Trophoblast cell (in vitro differentiated cells and primary cell): ENCODE measurements at places on chromosomes 3 and 15.

GRCh38 chr3:11140030-11140712 is 14.1 kb upstream of the HRH1 start:
- DNase-seq = no peak

DNA sequence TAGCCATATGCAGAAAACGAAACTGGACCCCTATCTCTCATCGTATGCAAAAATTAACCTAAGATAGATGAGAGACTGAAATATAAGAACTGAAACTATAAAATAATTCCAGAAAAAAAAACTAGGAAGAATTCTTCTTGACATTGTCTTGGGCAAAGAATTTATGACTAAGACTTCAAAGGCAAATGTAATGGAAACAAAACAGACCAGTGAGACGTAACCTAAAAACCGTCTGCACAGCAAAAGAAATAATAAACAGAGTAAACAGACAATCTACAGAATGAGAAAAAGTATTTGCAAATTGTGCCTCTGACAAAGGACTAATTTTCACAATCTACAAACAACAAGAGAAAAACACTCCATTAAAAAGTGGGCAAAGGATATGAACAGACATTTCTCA is 92.3 kb downstream of the FAM227B start:
- no peak for DNase-seq

DNA sequence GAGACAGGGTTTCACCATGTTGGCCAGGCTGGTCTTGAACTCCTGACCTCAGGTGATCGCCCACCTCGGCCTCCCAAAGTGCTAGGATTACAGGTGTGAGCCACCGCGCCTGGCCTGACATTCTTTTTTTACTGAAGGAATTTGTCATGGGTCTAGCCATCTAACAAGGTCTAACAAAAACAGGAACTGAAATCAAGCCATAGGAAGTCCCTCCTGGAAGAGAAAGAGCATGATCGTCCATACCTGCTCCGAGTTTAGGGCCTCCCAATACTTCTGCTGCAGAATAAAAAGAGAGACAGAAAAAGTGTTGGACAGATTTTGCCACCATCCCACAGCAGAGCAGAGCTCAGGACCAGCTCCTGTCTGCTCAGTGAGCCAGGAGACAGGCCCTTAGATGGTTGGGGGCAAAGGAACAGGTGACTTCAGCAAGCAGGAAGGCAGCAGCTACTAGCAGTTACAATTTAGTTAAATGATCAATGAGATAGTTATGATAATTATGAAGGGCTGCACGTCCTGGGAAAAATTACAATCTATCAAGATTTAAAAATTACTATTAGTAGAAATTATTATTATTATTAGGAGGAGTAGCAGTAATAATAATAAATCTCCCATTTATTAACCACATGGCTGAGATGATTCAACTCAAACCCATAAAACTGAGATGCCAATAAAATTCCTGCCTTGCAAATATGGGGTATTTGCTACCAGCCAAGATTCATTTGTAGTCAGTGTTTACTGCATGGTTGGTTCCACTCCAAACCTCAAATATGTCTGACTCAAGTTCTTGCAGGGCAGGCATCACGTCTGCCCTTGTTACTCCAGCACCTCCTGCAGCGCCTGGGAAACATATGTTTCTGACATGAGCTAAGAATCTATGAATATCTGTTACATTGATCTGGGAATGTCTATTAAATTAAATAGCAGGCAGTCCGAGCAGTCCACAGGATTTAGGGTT is 40.1 kb downstream of the TMEM44 start:
- DNase-seq = peak; percentile 58

- no peak for DNase-seq
These were observed 11.8 kb upstream of the HES1 start for GRCh38 chr3:194124193-194124592.

DNA sequence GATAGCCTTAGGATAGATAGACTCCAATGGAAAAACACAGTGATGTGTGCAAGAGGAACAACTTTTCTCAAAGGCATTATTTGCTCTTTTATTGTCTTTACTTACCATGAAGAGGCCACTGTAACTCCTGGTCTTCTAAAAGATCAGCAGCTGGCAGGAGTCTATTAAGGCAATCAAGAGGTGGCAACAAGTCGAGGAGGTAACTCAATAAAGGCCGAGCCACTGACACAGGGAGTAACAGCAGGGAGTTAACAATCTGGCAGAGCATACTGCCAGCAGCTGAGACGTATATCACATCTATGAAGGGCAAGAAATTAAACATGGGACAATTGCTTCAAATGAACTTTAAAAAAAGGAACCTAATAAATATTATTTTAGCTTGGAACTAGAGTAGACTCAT is 106.2 kb downstream of the HERC1 start:
- DNase-seq = no peak

GRCh38 chr15:48435321-48435720 is 104.1 kb downstream of the DUT start:
- no peak for DNase-seq

DNA sequence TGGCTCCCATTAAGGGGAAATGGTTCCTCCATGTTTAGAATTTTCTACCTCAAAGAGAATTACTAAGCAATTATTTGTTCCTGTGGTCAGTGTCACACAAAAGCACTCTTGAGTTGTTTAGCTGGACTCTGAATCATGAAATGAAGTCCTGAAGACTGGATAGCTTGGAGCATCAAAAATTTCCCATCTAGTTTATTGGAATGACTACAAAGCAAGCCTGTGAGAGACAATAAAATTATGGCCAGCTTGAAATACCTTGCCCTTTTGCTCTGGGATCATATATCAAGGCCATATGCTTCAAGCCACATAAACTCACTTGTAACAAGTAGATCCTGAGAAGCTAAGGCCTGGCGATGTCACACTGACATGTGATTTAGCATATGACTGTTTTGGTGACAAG is 292.3 kb downstream of the TIGIT start:
- no peak for DNase-seq

DNA sequence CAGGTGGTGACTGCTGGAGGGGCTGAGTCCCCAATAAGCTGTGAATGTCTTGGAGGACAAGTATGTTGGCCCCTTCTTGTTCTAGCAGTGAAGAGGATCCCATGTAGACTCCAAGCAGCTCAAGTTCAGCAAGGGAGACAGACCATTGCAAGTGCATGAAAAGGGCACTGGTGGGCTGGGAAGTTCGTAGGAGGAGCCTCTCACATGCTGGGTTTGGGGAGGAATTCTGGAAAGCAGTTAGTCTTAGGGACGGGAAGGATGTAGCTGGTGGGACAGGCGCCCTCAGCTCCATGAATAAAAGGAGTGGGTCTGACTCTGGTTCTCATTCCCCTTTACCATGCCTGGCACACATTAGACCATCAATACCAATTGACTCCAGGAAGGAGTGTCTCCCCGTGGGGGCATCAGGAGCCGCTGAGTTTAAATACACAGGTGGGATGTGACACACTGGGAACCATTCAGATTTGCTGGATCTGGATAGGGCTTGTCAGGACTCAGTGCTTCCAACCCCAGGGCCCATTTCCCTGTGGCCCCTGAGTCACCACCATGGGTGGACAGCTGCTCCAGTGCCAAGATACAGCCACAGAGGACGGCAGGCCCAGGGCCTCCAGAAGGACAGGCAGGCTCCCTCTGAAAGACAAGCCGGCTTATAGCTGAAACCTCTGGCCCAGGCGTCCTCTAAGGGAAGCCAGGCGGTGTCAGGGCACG is 552 bp upstream of the XYLB start:
- no peak for DNase-seq

DNA sequence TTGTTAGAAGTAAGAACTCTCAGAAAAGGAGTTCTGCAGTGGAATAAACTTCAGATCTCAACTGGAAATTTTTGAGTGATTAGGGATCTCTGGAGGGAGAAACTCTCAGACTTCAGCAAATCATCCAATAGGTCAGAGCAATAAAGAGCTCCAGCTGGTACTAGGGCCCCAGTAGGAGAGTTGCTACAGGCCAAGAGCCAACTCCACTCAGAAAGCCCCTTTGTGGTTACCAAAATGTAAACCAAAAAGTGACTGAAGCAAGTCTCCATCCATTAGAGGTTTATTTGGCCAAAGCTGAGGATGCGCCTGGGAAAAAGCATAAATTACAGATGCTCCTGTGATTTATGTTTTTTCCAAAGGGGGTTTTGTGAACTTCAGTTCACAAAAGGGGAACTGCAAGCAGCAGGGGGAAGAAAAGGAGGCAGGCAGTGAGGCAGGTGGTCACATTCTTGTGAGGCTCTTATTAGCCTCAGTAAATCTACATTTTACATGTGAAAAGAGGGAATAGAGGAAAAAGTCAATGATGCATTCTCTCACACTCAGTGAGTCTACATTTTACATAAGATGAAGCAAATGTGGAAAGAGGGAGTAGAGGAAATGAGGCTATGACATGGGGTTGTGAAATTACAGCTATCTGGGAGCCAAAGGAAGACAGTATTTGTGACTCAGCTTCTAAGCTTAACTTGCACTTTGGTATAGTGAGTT is 92.4 kb upstream of the DAZL start:
- DNase-seq = no peak

- DNase-seq = no peak
These were observed 114.3 kb downstream of the OXSM start for GRCh38 chr3:25904206-25904605.

DNA sequence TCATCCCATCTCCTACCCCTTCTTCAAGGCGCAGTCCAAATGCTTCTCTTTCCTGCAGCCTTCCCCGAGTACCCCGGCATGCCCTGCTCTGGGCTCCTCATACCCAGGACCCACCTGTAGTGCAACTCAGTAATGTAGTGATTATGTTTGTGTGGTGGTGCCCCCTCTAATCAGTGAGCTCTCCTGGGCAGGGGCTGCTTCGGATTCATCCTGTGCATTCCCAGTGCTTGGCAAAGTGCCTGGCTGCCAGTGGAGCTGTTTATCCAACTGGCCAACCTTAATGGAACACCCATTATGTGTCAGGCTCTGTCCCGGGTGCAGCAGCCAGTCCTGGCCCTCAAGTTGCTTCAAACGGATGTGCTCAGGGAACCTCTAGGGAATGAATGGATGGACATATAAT is 174.4 kb upstream of the LINGO1 start:
- DNase-seq = no peak

DNA sequence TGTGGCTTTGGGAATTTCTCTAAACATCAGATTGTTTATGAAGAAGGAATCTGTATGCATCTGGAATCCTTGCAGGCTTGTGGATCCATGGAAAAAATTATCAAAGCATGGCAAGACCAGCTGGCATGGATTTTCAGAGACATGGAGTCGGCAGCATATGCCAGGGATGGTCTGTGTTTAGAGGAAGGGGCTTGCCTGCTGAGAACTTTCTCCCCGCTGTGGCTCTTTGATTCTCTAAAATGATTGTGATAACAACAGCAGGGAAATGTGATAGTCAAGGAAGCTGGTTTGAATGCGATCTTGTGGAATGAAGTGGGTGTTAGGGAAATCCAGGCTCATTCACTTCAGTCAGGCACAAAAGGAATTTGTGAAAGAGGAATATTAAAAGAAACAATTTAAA is 245.7 kb upstream of the THRB start:
- no peak for DNase-seq

GRCh38 chr3:125644036-125645005 is 49.0 kb upstream of the OSBPL11 start:
- peak; percentile 87 for DNase-seq

- peak; percentile 93 for DNase-seq
These were observed 35.8 kb upstream of the SLC6A11 start for GRCh38 chr3:10780243-10780642.

- DNase-seq = no peak
These were observed 57.6 kb downstream of the GAP43 start for GRCh38 chr3:115680803-115681345.

GRCh38 chr3:69747511-69748258 is 8.4 kb downstream of the MITF start:
- no peak for DNase-seq

DNA sequence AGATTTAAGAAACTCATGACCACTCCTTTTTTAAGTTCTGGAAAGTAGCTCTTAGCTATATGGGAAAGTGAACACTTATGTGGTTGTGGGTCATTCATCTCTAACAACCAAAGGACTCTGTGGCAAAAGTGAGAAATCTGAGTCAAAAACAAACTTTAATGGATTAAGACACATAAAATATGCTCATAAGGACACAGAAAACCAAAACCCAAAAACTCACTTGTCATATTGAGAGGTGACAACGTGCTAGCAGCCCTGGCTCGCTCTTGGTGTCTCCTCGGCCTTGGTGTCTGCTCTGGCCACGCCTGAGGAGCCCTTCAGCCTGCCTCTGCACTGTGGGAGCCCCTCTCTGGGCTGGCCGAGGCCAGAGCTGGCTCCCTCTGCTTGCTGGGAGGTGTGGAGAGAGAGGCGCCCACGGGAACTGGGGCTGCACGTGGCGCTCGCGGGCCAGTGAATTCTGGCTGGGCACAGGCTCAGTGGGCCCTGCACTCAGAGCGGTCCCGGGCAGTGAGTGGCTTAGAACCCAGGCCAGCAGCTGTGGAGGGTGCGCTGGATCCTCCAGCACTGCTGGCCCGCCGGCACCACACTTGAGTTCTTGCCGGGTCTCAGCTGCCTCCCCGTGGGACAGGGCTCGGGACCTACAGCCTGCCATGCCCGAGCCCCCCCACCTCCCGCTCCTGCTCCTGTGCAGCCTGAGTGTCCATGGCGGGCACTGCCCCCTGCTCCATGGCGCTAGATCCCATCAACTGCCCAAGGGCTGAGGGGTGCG is 30.3 kb upstream of the SKIL start:
- no peak for DNase-seq

GRCh38 chr15:98405013-98405412 is 243.3 kb upstream of the IGF1R start:
- no peak for DNase-seq

DNA sequence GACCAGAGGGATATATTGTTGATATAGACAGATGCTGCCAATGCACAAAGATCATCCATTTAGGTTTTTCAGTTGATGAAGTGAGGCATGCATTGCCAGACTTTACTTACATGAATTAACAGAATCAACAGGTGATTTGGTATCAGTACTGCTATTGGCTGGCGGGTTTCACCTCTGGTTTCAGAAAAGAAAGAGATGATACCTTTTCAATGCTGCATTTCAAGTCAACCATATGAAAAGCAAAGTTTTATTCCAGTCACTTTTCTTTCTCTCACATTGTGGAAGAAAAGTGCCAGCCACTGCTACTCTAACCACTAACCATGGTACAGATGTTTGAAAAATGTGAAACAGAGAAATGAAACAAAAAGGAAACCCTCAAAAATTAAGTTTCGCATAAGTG is 289.1 kb downstream of the TIGIT start:
- no peak for DNase-seq

GRCh38 chr3:190059242-190059590 is 61.5 kb downstream of the P3H2 start:
- DNase-seq = no peak
